ENCODE measurements at places on chromosomes 6 and 20.

DNA sequence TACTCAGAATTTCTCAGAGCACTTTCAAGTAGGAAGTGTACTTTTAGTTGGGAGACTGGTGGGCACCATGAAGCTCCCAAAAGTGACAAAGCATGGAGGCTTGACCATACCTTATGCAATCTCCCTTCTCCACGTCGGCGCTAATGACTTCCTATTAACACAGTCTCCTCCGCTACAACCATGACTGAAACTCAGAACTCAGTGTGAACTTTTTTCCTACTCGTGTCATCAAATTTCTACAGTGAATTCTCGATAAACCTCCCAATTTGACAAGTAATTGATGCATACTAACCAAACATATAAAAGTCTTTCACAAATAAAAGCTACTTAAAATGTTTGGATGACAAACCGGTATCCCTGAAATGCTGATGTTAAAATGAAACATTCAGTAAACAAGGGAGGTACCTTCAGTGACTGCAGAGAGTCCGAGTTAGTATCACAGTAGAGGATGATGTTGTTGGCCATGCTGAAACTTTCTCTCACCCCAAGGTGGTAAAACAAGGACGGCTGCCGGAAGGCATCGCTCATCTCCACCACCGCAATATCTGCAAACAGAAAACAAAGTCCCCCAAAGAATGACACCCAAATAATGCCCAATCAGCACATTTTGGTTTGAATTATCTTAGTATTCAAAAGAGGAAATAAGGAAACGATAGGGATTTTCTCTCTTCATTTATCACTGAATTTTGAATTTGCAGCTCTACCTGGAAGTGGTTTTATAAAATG, 72.1 kb downstream of the MAP3K5 start:
- no peak for DNase-seq

DNA sequence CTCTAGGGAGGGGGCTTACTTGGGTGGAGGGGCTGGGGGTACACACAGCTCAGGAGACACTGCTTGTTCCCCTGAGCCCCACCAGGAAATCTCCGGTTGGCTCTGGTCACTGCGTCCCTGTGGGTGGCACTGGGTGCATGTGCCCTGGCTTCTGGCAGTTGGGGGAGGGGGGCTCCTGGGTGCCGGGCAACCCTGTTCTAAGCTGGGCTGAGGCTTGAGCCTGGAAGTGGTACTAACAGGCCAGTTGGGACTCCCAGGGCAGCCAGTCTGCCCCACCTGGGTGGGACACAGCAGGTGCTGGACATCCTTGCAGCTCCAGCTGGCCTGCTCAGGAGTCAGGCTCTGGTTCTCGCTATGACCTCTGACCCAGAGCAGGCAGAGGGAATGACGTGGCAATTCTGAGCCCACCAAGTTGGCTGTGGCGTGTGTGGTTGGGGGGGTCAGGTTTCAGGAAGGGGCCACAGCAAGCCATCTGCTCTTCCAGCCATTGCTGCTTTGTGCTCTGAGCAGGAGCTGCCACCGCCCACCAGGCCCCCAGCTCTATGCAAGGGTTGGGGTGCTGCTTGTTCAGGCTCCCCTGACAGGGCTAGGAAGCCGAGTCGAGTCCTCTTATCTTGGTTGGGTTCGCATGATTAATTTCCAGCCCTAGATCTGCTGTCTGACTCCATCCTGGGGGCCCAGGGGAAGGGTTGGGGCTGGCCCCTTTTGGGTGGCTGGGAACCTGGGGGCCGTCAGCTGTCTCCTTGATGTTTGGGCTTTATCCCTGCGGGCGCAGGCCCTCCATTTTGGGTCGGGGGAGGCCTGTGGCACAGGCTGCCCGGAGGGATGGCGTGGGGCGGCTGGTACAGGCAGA, 590 bp downstream of the C20orf204 start:
- no peak for DNase-seq

GRCh38 chr20:17844549-17845298, 123.9 kb downstream of the SNX5 start:
- DNase-seq, result no peak

- DNase-seq, result no peak
Observed at GRCh38 chr20:9628141-9628540, 113.8 kb downstream of the LAMP5 start.

- DNase-seq, result peak; percentile 7
Observed at GRCh38 chr6:70957284-70957617, 391 bp upstream of the B3GAT2 start.

DNA sequence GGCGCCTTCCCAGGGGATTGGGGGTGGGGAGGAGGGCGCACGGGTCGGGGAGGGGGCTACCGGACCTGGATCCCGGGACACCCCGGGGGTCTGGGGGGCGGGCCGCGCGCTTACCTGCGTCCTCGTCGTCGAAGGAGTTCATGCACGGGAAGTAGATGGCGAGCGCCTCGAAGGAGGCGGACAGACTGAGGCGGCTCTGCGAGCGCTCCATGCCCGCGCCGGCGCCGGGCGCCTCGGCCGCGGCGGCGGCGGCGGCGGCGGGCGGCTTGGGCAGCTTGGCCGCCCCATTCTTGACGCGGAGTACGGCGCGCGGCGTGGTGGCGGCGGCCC, 320 bp downstream of the RIMS4 start:
- no peak for DNase-seq

- no peak for DNase-seq
Observed at GRCh38 chr20:49710971-49711666, 2.6 kb downstream of the B4GALT5 start.

DNA sequence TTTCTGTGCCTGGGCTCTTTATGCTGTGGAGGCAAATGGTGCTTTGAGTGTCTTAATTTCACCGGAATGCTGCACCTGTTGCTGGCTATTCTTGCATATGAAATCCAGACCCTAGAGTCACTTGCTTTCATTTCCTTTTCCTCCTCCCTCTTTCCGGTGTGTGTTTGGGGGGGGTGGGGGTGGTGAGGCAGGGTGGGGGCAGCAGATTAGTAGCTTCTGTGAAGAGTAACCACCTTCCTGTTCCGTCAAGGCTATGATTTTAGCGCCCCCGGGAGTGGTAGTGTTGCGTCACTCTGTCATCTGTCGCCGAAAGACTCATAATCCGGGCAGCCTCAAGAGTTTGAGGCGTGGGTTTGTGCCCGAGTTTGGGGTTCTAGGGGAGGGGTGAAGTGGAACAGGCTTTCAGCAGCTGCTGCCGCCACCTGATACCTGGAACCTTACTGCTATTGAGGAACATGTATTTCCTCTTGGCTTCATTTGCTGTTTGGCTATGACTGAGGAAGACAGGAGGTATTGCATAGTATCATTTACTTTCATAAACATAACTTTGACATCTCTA, 49.1 kb downstream of the UTRN start:
- DNase-seq, result no peak

GRCh38 chr6:54194067-54194466, 82.8 kb downstream of the MLIP start:
- peak; percentile 39 for DNase-seq

- DNase-seq, result peak; percentile 47
Observed at GRCh38 chr6:81896525-81897503, 144.3 kb upstream of the TENT5A start.

- no peak for DNase-seq
Observed at GRCh38 chr20:60115451-60115850, 157.2 kb downstream of the CDH26 start.

GRCh38 chr6:144715344-144715743, 430.2 kb downstream of the UTRN start:
- no peak for DNase-seq

- no peak for DNase-seq
Observed at GRCh38 chr6:163579880-163580295, 165.4 kb downstream of the QKI start.

DNA sequence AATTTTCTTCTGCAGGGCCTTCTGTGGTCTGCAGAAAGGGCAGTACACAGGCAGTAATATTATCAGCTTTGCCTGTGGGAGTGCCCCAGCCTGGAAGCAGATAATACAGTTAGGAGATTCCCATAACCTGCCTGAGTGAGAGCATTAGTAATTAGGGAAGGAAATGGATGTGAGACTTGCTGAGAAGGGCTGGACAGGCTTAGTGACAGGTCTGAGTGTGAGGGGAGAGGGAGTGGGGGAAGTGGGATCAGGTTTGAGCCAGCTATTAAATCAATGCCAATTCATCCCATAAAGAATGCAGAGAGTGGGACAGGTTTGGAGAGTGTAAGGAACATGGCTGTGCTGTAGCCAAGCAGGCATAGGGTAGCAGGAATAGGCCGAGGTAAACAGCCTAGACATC, 10.1 kb upstream of the CFAP206 start:
- no peak for DNase-seq

DNA sequence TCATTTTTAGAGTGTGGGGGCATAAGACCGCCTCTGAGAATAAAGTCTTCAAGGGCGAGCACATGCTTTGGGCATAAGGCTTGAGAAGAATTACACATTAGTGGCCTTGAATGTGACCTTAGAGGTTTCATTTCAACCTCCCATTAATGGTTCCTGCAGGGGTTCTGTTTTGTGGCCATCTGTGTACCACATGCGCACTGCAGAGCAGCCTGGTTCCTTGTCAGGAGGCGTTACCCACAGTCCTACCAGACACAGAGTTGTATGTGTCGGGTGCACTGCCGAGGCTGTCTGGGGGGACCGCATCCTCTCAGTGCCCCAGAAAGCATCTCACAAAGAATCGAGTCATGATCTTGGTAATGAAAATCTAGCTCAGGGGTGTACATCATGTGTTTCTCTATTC, 115.7 kb downstream of the B3GAT2 start:
- no peak for DNase-seq

- DNase-seq, result no peak
Observed at GRCh38 chr6:104460738-104461483, 398.8 kb downstream of the HACE1 start.

GRCh38 chr20:18783385-18783959, 30.1 kb upstream of the SCP2D1 start:
- no peak for DNase-seq

- no peak for DNase-seq
Observed at GRCh38 chr6:113570641-113571040, 286.5 kb upstream of the MARCKS start.

DNA sequence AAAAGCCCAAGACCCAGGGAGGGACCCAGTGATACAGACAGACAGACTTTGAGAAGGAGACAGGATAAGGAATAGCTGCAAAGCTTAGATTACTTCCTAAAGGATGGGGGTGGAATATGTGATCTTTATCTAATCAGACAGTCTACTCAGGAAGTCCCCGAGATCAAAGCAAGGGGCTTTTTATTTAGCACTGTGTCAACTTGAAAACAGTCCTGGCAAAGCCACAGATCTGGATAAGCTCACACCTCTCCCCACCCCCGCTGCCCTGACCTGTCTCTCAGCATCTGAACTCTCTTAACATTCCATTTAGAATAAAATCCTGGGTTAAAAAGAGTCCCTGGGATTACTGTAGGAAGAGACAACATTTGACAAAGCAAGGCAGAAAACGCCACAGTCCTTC, 101.5 kb downstream of the ISM1 start:
- no peak for DNase-seq

GRCh38 chr6:31209137-31209536, 38.7 kb upstream of the POU5F1 start:
- DNase-seq, result no peak

GRCh38 chr20:9348747-9349146, 165.6 kb upstream of the LAMP5 start:
- DNase-seq, result peak; percentile 28

DNA sequence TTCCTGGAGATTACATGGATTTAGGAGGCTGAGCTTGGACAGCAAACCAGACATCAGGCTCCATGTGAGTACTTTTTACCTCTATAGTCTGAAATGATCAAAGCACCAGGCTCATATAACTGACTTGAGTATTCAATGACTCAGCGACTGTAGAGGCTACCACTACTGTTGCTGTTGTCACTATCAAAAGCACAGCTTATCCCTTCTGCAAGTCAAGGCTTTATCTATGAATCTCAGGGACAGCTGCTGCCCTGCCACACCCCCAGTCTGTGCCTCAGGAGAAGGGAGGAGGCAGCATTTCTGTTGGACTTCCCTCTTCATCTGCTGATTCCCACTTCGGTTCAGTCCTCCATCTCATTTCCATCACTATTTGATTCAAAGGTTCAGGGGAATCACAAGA, 80.5 kb upstream of the CNR1 start:
- no peak for DNase-seq

GRCh38 chr6:146847426-146847825, 248.7 kb downstream of the ADGB start:
- peak; percentile 22 for DNase-seq

GRCh38 chr20:29873946-29874345, 1383.5 kb upstream of the DEFB115 start:
- peak; percentile 51 for DNase-seq

- no peak for DNase-seq
Observed at GRCh38 chr20:16385462-16385861, 187.8 kb downstream of the KIF16B start.

DNA sequence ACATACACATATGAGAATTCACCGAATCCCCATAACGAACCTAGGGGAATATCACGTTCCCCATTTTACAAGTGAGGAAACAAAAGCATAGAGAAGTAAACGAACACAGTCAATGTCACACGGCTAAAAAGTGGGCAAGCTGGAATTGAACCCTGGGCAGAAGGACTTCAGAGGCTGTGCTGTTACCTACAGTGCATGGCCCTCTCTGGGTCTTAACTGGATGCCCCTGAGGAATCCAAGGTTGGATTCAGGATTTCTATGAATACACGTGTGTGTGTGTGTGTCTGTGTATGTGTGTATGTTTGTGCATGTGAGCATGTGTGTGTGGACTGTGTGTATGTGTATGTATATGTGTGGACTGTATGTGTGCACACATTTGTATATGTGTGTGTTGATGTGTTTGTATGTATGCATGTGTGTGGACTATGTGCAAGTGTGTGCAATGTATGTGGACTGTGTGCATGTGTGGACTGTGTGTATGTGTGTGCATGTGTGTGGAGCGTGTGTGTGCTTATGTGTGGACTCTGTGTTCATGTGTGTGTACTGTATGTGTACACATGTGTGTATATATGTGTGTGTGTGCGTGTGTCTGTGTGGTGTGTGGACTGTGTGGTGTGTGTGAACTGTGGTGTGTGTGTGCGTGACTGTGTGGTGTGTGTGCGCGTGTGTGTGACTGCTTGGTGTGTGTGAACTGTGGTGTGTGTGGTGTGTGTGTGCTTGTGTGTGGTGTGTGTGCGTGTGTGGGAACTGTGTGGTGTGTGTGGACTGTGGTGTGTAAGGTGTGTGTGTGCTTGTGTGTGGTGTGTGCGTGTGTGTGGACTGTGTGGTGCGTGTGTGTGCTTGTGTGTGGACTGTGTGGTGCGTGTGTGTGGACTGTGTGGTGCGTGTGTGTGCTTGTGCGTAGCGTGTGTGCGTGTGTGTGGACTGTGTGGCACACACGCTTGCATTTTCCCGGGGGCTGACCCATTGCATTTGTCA, 49.0 kb downstream of the HNF4A start:
- no peak for DNase-seq

DNA sequence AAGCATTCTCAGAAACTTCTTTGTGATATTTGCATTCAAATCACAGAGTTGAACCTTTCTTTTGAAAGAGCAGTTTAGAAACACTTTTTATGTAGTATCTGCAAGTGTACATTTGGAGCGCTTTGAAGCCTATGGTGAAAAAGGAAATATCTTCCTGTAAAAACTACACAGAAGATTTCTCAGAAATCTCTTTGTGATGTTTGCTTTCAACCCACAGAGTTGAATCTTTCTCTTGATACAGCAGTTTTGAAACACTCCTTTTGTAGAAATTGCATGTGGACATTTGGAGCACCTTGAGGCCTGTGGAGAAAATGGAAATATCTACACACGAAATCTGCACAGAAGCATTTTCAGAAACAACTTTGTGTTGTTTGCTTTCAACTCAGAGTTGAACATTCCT, 612.3 kb upstream of the ZNF337 start:
- no peak for DNase-seq

Data from EL (cell line).